ENCODE measurements at places on chromosomes 11 and 22.

- no peaks in the 10 kb centered on the region for H3K36me3 ChIP-seq
- H3K4me3 ChIP-seq = no peak overlapping the region
- no peaks in the 10 kb centered on the region for H3K27me3 ChIP-seq
- no peaks in the 10 kb centered on the region for H3K4me1 ChIP-seq
These were observed 154.3 kb downstream of the MSANTD4 start for GRCh38 chr11:105867742-105868141.

GRCh38 chr11:1844221-1845094, 5.7 kb downstream of the TNNI2 start:
- peak overlapping the region; percentile 60 for H3K4me3 ChIP-seq
- peaks cover 64% of the 10 kb centered on the region for H3K4me1 ChIP-seq
- H3K27me3 ChIP-seq = no peaks in the 10 kb centered on the region
- H3K27ac ChIP-seq = peak overlapping the region; percentile 43
- peak; percentile 77 for DNase-seq

DNA sequence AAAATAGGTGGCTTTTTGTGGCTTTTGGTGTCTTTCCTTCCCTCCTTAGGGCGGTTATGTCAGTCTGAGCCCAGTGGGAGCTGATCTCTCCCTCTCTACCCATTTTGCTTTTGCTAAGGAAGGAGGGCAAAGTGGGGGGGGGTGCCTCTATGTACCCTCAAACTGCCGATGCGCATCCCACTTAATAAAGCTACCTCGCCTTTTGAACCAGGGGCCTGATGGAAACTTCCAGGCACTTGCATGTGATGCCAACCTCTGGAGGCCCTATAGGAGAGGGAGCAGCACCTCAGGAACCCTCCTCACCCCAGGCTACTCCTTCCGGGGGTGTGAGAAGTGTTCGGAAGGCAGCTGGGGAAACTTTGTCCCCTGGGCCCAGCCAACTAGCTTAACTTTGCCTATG, 97.0 kb upstream of the HSD17B12 start:
- H3K27ac ChIP-seq = no peak overlapping the region
- H3K4me3 ChIP-seq = no peak overlapping the region

GRCh38 chr11:60121264-60121663, 32.8 kb downstream of the MS4A2 start:
- H3K27me3 ChIP-seq = no peaks in the 10 kb centered on the region
- no peaks in the 10 kb centered on the region for H3K36me3 ChIP-seq
- DNase-seq = no peak
- no peaks in the 10 kb centered on the region for H3K4me1 ChIP-seq
- H3K4me3 ChIP-seq = no peak overlapping the region

GRCh38 chr22:43077121-43077877, 11.9 kb downstream of the TTLL1 start:
- H3K27me3 ChIP-seq = no peaks in the 10 kb centered on the region
- DNase-seq = no peak
- H3K27ac ChIP-seq = no peak overlapping the region
- no peaks in the 10 kb centered on the region for H3K4me1 ChIP-seq
- H3K4me3 ChIP-seq = no peak overlapping the region
- no peaks in the 10 kb centered on the region for H3K36me3 ChIP-seq

DNA sequence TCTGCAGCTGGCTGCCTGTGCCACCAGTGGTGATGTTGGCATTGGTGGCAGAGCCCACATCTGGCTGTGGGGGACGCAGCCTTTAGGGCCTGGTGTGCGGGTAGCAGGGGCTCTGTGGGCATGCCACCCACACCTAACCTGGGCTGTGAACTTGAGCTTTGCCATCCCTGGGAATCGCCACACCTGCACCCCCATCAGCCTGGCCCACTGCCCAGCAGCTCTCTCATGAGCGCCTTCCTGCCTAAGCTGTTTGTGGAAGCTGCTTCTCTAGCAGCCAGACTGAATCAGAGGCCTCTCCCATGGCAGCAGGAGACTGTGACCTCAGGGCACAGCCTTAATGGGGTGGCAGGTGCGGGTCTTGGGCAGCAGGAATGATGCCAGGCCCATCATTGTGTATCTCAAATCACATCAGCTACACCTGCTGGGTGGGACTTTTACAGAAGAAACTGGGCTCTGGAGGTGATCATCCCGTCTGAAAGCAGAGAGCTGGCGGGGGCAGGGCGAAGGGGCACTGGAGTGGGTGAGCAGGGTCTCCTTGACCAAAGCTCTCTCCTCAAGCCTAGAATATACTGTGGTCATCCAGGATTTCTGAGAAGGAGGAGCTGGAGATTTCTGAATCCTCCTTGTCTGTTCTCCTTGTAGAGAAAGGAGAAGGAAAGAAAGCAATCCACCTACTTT, 17.8 kb upstream of the CARS1 start:
- DNase-seq = no peak
- no peaks in the 10 kb centered on the region for H3K27me3 ChIP-seq
- no peak overlapping the region for H3K27ac ChIP-seq
- no peak overlapping the region for H3K4me3 ChIP-seq
- H3K4me1 ChIP-seq = no peaks in the 10 kb centered on the region

DNA sequence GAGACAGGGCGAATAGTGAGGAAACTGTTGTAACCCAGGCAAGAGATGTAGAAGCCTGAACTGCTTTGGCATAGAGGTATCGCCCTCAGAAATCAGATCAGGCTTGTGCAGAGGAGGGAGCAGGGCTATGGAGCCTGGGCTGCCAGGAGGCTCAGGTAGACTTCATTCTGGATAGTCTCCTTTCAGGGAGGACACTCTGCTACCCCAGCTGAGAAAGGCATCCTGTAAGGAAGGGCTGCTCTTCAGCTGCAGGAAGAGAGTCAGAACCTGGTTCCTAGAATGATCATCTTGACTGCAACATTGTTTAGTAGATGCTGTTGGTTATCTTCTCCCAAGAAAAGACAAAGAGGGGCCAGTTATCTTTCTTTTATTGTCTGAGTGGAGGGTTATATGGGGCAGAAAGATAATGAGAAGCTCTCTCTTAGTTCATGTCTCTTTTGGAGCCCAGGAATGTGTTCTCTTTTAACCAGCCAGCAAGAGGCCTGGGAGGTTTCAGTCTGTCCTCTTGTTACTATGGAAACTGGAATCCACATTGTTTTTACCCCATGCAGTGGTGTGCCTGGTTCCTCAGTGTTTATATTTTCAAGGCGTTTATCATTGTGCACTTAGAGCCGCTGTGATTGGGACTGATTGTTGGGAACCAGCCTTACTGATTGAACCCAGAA, 95.7 kb downstream of the STIM1 start:
- peaks cover 98% of the 10 kb centered on the region for H3K4me1 ChIP-seq
- peak; percentile 40 for DNase-seq
- no peaks in the 10 kb centered on the region for H3K36me3 ChIP-seq
- H3K4me3 ChIP-seq = no peak overlapping the region

- peaks cover 55% of the 10 kb centered on the region for H3K36me3 ChIP-seq
- no peak overlapping the region for H3K4me3 ChIP-seq
- H3K27me3 ChIP-seq = no peaks in the 10 kb centered on the region
- no peaks in the 10 kb centered on the region for H3K4me1 ChIP-seq
These were observed 26.6 kb upstream of the L3MBTL2 start for GRCh38 chr22:41178425-41178975.

DNA sequence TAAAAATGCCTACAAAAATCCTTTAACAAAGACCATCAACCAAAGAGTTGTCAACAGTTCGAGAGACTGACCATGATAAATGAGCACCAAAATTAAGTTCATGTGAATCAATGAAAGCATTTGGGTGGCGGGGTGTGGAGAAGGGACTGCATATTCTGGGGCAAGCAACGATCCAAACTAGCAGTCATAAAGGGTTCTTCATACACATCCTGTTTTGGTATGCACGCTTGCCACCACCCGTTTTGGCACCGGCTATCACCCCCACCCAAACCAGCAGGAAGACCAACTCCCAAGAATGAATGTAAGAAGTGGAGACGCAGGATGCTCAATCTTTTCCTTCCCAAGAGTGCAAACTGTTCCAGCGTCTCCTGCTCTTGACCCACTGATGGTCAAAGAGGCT, 80.8 kb downstream of the SGSM3 start:
- no peak overlapping the region for H3K4me3 ChIP-seq
- peak overlapping the region; percentile 7 for H3K27ac ChIP-seq
- H3K36me3 ChIP-seq = no peaks in the 10 kb centered on the region

DNA sequence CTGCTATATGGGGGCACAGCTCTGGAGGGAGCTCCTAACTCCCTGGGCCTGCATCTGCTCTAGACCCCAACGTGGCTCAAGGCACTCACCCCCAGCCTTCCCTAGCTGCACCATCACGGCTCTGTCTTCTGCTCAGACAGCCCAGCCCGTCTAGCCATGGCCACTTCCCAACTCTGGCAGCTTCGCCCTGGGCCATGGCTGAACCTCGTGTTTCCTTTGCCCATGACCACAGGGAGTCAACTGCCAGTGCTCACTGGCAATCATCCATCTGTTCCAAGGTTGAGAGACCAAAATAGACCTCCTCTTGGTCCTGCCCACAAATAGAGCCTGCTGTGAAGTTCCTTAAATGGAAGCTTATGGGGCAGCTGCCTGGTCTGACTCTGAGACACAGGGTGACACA, 5.4 kb downstream of the LMO1 start:
- peaks cover 1% of the 10 kb centered on the region for H3K4me1 ChIP-seq
- H3K27ac ChIP-seq = no peak overlapping the region
- H3K36me3 ChIP-seq = no peaks in the 10 kb centered on the region
- no peak for DNase-seq
- H3K4me3 ChIP-seq = no peak overlapping the region
- H3K27me3 ChIP-seq = peaks cover 6% of the 10 kb centered on the region

DNA sequence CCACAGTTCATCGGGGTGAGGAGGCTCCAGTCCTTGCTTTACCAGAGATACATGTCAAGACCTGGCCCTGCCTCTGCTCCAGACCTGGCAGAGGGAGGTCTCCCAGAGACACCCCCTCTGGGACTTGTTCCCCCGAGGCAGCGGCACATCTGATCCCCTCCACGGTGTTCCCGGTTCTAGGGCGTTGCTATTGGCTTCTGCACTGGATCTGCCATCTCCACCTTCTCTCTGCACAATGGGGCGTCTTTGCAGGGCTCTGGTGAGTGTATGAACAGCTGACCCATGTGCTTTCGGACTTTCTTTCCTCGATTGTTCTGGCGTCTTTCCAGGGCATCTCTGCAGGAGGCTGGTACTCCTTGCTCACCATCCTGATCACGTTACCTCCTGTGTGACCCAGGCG, 930.4 kb downstream of the TBC1D22A start:
- H3K27me3 ChIP-seq = no peaks in the 10 kb centered on the region
- no peaks in the 10 kb centered on the region for H3K36me3 ChIP-seq
- no peak overlapping the region for H3K4me3 ChIP-seq
- peaks cover 3% of the 10 kb centered on the region for H3K4me1 ChIP-seq

DNA sequence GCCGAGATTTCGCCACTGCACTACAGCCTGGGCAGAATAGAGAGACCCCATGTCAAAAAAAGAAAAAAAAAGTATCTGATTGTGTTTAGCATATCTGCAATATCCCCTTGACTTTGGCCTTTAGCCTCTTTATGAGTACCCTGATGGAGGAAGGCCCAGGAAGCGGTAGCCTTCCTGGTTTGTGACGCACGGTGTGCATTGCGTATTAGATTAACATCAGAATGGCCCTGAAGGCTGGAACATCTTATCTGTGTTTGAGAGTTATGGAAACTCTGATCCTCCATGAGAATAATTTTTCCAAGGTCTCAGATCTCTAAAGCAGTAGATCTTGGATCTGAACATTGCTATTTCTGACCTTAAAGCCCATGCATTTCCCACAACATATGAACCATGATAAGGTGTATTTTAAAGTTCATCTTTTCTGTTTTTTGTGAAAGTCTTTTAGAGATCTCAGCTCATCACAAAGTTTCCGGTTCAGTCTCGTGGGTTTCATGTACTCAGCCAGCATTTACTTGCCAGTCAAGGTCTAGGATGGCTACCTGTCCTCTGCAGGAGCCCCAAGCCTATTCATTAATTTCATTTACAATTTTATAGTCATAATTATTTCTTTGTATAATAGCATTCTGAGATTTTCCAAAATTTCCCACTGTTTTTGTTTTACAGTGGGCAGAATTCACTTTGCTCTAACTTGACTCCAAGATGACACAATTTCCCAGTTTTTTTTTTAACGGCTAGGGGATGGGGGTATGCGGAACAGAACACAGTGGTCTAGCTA, 605 bp upstream of the FDX1 start:
- no peaks in the 10 kb centered on the region for H3K27me3 ChIP-seq
- no peaks in the 10 kb centered on the region for H3K36me3 ChIP-seq
- DNase-seq = peak; percentile 26

GRCh38 chr11:62004473-62004872, 37.0 kb upstream of the FTH1 start:
- DNase-seq = no peak
- H3K27ac ChIP-seq = no peak overlapping the region
- no peaks in the 10 kb centered on the region for H3K27me3 ChIP-seq
- H3K4me3 ChIP-seq = no peak overlapping the region
- H3K4me1 ChIP-seq = no peaks in the 10 kb centered on the region

- peaks cover 26% of the 10 kb centered on the region for H3K36me3 ChIP-seq
- no peaks in the 10 kb centered on the region for H3K27me3 ChIP-seq
- no peak overlapping the region for H3K27ac ChIP-seq
- peaks cover under 1% of the 10 kb centered on the region for H3K4me1 ChIP-seq
- no peak overlapping the region for H3K4me3 ChIP-seq
These were observed 12.9 kb downstream of the SHISA8 start for GRCh38 chr22:41902016-41902415.

DNA sequence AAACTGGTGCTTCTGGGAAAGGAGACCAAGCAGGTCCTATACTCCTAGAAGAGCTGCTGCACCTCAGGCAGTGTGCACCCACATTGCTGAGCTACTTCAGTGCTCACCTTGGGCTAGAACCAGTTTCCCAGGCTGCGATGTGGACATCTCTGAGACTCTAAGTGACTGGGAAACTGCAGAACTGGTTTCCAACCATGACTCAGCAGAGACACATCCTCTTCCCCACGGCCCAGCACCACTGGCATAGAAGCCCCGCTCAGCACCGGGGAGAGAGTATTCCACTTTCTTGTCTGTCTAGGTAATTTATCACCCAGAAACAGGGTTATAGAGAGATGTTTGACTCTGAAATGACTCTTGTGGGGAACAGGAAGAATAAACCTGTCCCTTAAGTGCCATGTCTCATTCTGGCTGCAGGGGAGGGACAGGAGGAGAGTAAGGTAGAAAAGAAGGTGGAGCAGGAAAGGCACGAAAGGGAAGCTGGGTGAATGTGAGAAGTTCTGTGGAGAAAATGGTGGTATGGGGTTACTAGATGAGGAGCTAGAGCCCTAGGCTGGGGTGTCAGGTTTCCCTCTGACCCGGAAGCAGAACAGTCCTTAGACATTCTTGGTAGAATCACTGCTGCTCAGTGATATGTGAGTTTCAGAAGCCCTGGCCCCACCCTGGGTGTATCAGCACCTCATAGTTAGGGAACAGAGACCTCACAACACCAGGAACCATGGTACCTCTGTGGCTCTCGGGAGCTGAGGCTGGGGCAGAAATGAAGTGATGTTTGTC, 340.4 kb upstream of the NCAM1 start:
- no peak overlapping the region for H3K27ac ChIP-seq
- no peak overlapping the region for H3K4me3 ChIP-seq
- DNase-seq = no peak
- H3K27me3 ChIP-seq = no peaks in the 10 kb centered on the region
- no peaks in the 10 kb centered on the region for H3K36me3 ChIP-seq
- H3K4me1 ChIP-seq = no peaks in the 10 kb centered on the region

Data from CD4-positive, alpha-beta memory T cell (primary cell).